ENCODE measurements at places on chromosomes 5 and 9.

DNA sequence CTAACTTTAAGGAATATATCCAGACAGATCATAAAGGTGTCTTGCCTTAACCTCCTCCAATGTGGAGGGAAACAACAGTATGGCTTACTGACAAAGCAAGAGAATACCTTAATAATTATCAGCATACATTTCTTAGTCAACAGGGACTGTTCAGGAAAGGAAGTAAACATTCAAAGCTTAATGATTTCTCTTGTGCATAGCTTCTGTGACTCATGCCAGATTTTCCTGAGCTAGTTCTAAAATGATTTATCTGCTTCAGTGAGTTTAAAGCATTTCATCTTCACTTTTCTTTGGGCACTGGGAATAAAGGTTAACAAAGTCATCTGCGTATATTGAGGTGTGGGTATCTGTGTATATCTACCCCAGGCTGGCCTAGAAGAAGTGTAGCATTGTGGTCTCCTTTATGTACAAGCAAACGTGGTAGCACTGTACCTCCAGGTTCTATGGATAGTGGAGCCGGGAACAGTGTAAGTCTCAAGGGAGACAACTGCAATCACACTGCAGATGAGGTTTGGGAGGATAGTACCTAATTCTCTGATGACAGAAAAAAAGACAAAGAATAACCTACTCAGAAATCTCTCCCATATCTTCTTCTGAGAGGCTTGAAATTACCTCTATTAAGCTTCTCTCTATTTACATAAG is 284.1 kb downstream of the HCN1 start:
- DNase-seq = no peak

DNA sequence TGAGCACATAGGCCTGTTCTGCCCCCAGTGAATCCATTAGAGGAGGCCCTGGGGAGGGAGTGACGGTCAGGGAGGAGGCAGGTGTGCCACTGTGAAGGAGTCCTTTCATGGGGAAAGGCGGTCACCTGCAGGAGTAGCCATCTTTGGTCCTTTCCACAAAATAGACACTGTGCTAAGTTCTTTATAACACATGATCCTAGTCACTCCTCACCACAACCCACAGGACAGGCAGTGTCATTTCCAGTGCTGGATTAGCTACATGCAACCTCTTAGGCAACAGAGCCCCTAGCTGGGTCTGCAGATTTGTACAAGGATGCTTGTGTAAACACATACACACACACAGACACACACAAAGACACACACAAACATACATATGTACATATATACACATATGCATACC is 18.3 kb downstream of the DOCK2 start:
- no peak for DNase-seq

DNA sequence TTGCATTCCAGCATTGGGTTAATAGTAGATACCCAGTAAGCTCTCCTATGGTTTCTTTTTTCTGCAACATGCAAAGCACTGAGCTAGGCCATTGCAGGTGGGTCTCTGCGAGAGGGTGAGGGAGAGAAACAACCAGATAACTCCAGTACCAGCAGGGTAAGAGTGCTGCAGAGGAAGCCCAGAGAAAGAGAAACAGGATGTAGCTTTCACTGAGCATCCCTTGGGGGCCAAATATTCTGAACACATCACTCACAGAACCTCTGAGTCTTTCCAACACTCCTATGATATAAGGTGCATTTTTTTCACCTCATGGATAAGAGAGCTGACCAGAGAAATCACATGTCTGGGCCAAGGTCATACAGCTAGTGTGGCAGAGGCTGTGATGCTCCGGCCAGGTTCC is 76.7 kb downstream of the TRIM32 start:
- DNase-seq = no peak

DNA sequence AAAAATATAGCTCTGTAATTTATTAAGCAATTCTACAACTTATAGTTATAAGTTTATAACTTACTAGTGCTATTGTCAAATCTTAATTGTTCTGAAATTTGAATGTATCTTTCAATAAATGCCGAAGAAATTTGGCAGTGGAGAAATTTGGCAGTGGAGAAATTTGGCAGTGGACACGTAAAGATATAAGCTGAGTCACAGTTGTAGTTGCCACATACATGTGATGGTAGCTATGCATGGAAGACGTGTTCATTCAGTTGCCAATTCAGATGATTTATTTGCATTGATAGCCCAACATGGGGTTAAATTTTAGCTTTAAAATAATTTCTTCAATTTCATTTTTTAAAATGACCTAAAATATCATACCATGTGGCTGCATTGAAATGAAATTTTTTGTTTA is 127.8 kb upstream of the NR4A3 start:
- DNase-seq = no peak

DNA sequence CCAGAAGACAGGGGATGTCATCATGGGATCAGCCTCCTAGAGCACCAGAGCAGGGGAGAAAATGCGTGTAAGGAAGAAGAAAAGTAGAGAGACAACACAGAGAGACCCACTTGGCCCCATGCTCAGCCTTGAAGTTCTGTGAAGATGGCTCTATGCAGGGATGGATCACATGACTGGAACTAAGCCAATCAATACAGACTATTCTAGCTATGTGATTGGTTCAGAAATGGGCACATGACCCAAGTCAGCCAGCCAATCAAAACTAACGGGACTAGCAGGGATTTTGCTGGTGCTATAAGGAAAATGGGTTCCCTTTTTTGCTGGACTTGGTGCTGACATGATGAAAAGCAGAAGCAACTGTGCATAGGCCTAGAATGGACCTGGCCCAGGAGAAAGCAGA is 173.0 kb upstream of the TBC1D2 start:
- DNase-seq = no peak

DNA sequence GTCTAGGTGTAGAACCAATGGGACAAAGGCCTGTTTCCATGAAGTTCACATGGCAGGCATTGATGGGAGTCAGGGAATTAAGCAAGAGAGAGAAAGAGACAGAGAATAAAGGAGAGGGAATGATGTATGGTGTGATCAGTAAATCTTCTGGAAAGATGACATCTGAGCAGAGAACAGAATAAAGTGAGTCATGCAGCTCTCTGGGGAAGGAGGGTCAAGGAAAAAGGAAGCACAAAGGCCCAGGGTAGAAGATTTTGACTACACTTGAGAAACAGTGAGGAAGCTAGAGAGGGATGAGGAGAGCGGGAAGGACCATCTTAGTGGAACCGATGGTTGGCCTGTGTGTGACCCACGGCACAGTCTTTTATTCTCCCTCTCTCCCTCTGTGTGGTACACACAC is 425.9 kb downstream of the SPOCK1 start:
- no peak for DNase-seq

- DNase-seq = no peak
Observed at GRCh38 chr5:114243972-114244317, 117.9 kb upstream of the KCNN2 start.

DNA sequence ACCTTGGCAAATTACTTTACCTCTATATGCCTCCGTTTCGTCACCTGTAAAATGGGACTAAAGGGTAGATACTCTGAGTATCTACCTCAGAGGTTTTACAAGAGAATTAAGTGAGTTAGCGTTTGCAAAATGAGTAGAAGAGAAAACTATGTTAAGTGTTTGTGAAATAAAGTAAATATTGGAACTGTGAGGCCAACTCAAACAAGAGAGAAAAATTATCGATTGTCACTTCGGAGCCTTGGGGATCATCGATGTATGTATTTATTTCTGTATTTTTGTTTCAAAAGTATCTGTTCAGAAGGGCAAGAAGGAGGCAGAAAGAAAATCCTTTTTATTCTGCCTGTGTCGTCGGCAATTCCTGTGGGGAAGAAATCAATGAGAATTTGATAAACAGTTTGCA is 25.8 kb upstream of the C5orf58 start:
- no peak for DNase-seq

- no peak for DNase-seq
Observed at GRCh38 chr5:60382716-60383115, 317.2 kb downstream of the DEPDC1B start.

DNA sequence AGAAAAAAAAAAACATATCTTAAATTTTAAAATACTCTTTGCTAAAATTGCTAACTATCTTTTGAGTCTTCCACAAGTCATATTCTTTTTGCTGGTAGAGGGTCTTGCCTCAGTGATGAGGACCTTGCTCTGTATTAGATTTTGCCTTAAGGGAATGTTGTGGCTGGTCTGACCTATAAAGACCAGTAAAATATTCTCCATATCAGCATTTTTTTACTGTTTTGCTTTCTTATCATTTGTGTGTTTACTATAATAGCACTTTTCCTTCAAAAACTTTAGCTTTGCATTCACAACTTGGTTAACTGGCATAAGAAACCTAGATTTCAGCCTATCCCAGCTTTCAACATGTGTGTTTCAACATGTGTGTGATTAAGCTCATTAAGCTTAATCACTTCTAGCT is 224.7 kb upstream of the CDH18 start:
- DNase-seq = no peak

GRCh38 chr5:58085800-58086199 is 374.1 kb downstream of the PLK2 start:
- DNase-seq = no peak

All from amniotic stem cell (primary cell).